ENCODE measurements at places on chromosomes 6 and 20. TPM values are rescaled to one million over a fixed set of nuclear protein-coding genes. Genes with fewer than 3 reads are reported as not detected.

DNA sequence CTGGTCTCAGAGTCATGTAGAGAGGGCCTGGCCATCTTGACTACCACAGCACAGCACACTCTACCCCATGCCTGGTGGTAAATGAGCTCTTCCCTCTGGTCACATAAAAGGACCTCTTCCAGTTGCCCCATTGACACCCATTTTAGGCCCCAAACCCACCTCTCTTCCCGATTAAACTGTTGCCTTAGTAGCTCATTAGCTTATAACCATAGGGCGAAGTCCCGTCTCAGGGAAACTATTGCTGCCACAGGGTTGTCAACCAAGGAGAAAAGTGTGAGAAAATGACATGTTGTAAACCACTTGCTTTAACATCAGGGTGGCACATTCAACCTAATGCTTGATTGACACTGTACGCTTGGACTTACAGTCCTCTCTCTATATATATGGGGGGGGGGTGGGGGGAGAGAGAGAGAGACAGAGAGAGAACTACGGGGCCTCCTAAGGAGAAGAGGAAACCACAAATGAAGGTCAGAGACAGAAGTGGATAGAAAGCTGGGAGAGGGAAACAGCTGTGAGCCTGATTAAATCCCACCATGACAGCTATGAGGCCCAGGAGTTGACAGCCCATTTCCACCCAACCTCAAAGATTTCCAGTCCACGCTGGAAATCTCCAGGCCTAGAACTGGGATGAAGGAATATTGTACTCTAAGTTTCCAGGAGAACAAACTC lies 14.9 kb upstream of the BTN1A1 start:
- no peak for DNase-seq
- H3K27me3 ChIP-seq: no peaks in the 10 kb centered on the region
- H3K36me3 ChIP-seq: no peaks in the 10 kb centered on the region

GRCh38 chr6:9527679-9528286 lies 887.1 kb downstream of the TFAP2A start:
- no peaks in the 10 kb centered on the region for H3K4me1 ChIP-seq
- H3K36me3 ChIP-seq: no peaks in the 10 kb centered on the region

DNA sequence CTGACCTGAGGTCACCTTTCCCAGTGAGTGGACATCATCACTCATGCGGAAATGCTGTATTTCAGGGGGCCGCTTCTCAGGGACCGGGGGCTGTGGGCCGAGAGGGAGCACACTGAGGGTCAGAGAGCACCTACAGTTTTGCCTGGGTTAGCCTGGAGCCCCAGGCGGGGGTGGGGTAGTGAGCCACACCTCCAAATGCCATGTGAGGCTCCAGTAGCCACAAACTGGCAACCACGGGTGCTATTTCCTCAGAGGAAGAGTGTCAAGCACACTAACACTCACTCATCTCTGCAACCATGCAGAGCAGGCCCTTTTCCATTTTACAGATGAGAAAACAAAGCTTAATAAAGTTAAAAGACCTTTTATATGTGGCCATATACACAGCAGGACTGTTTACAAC lies 4.7 kb downstream of the EHMT2 start:
- H3K27ac ChIP-seq: peak overlapping the region; percentile 52
- H3K36me3 ChIP-seq: peaks cover 35% of the 10 kb centered on the region
- no peaks in the 10 kb centered on the region for H3K27me3 ChIP-seq
- no peak for DNase-seq
- H3K4me3 ChIP-seq: no peak overlapping the region
- peaks cover 15% of the 10 kb centered on the region for H3K4me1 ChIP-seq

GRCh38 chr20:37193226-37193625 lies 13.9 kb upstream of the MROH8 start:
- peaks cover 69% of the 10 kb centered on the region for H3K4me1 ChIP-seq
- H3K4me3 ChIP-seq: no peak overlapping the region
- no peaks in the 10 kb centered on the region for H3K27me3 ChIP-seq
- H3K36me3 ChIP-seq: peaks cover 54% of the 10 kb centered on the region
- H3K27ac ChIP-seq: peak overlapping the region; percentile 41
- DNase-seq: no peak

GRCh38 chr6:36615018-36615761 lies 21.0 kb downstream of the SRSF3 start:
- no peak overlapping the region for H3K4me3 ChIP-seq
- peak overlapping the region; percentile 59 for H3K27ac ChIP-seq
- H3K27me3 ChIP-seq: no peaks in the 10 kb centered on the region

DNA sequence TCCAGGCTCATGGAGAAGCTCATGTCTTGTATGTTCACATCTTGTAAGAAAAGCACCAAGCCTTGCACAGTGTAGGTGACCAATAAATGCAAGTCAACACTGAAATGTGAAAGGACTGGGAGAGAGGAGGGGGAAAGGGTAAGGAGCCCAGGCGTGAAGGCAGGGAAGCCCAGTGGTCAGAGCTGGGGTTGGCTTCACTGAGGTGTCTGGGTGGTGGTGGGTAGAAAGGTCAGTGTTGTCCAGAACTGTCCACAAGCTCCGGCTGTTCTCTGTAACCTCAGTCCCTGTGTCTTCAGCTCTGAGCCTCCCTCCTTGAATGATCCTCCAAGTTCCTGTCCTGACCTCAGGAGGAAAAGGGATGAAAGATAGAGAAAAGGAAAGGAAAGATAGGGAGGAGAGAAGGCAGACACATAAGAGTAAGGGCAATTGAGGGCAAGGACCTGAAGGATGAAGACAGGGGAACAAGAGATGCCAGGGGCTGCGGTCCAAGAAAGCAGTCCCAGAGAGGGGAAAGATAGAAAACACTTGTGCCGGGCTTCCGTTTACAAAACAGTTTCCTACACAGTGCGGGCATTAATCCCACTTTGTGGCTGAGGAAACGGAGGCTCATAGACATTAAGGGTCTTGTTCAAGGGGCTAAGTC lies 2.4 kb upstream of the TNXB start:
- no peak for DNase-seq
- no peak overlapping the region for H3K27ac ChIP-seq
- no peak overlapping the region for H3K4me3 ChIP-seq
- peaks cover 17% of the 10 kb centered on the region for H3K4me1 ChIP-seq
- peaks cover 4% of the 10 kb centered on the region for H3K27me3 ChIP-seq

DNA sequence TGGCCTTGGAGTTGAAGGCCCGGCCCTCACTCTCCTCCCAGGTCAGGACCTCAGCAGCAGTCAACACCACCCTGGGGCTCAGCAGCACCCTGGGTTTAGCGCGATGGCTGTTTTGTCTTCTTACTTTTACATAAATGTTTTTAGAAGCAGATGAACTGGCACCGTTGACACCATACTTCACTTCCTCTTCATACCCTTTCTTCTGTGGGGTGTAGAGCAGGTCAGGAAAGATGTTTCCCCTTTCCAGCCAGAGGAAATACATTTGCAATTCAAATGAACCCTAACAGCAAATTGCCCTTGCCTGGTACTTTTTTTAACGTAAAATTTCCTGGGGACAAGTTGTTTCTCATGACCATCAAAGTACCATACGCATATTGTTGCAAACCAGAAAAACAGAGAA lies 54.7 kb upstream of the SNX9 start:
- H3K4me3 ChIP-seq: no peak overlapping the region
- H3K4me1 ChIP-seq: peaks cover 68% of the 10 kb centered on the region
- H3K27ac ChIP-seq: peak overlapping the region; percentile 78
- DNase-seq: no peak
- H3K36me3 ChIP-seq: no peaks in the 10 kb centered on the region

MYL9 gene
- total RNA-seq: not detected

IFT52 gene
- 15.7 TPM for total RNA-seq

CENPQ gene
- 17.5 TPM for total RNA-seq
